ENCODE measurements at places on chromosomes 5 and 9.

DNA sequence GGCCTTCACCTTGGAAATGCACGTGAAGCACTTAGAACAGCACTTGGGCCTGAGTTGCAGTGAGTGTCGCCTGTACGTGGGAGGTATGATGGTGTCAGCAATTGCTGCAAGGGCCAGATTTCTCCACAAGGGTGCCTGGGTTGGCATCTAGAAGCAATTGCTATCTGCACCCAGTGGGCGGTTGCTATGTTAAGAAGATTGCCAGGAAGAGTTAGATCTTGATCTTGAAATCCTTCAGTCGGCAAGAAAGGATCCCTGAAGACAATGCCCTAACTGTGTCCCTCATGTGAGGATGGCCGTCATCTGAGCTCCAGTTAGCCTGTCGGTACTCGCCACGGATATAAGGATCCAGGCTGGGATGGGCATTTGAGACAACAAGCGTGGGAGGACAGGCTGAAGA, 62.9 kb downstream of the MAMDC2 start:
- no peak for DNase-seq

GRCh38 chr5:134093351-134093750, 21.1 kb upstream of the TCF7 start:
- DNase-seq = no peak

GRCh38 chr5:56314529-56314928, 81.4 kb upstream of the ANKRD55 start:
- DNase-seq = no peak

DNA sequence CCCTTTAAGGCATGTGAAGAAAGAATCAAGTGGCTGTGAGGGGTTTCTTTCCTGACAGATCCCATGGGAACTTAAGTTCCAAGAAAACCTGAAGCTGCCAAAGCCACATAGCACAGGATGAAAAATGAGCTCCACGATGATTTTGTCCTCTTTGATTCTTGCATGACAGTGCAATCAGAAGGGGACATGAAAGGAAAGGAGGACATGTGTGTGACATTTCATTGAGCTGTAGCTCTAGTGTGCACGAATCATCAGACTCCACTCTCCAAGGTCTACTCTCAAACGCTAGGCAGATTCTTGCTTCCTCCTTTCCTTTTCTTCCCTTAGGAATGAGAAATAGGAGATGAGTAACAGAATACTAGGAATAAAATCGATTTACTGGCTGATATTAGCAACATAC, 142.0 kb downstream of the ZNF608 start:
- DNase-seq = no peak

GRCh38 chr9:107008011-107008410, 145.0 kb downstream of the ZNF462 start:
- no peak for DNase-seq

GRCh38 chr5:126674145-126674544, 73.4 kb downstream of the PHAX start:
- DNase-seq = no peak

DNA sequence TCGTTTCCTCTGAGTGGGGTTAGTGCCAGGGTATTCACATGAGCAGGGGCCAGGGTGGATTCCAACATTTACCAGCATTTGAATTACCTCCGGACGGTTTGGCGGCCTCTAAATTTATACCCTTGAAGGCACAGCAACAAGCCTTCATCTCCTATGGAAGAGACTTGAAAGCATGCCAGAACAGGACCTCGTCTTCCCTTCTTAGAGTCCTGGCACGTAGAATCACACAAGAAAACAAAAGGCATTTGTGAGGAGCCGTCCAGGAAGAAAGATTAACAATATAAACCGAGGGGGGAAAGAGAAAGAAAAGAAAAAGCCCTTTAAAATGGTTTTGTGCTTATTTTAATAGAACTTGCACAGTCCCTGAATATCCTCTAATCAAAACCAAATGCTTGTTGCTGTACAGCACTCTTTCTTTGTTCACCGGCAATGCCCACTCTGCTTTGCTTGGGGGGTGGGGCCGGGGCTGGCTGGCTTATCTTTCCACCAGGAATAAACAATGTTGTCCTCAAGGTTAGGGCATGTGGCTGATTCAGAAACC, 575.8 kb upstream of the ZNF462 start:
- peak; percentile 46 for DNase-seq

DNA sequence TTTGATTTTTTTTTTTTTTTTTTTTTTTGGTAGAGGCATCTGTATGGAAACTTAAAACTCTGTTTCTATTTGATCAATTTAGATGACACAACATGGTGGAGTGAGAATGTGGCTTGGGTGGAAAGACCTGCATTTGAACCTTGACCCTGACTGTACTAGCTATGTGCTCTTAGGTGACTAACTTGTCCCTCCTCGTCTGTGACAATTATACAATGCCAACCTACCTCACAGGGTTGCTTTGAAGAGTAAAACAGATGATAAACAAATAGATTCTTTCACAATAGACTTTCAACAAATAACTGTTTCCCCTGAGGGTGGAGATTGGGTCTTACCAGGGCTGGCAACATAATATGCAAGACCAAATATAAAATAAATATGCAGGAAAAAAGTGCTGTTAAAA, 109.3 kb downstream of the CRB2 start:
- DNase-seq = no peak
